ENCODE measurements at places on chromosomes 7 and 10.

DNA sequence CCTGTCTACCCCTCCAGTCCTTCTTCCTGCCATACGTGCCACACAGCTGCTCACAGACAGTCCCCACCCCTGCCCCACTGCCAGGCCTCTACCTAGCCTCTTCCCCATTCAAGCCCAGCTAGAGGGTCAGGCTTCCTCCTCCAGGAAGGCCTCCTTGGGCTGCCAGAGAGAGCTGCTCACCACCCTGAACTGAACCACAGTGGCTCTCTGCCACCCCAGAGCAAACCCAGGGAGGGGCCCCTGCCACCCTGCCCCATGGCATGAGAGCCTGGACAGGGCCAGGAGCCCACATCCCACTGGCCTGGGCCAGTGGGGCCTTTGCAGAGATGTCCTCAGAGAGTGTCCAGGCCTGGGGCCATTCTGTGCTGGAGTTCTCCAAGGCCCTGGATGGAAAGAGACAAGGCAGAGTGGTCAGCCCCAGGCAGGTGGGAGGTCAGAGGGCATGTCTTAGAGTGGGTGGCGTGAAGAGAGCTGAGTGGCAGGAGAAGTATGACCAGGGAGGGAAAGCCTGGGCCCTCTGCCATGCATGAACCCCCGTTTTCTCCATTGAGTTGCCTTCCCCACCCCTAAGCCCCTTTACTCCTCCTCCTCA is 40.4 kb downstream of the TMEM270 start:
- DNase-seq, result no peak

GRCh38 chr10:9147475-9147874 is 1093.0 kb downstream of the GATA3 start:
- no peak for DNase-seq

GRCh38 chr10:119480667-119481066 is 61.9 kb downstream of the RGS10 start:
- DNase-seq, result no peak

DNA sequence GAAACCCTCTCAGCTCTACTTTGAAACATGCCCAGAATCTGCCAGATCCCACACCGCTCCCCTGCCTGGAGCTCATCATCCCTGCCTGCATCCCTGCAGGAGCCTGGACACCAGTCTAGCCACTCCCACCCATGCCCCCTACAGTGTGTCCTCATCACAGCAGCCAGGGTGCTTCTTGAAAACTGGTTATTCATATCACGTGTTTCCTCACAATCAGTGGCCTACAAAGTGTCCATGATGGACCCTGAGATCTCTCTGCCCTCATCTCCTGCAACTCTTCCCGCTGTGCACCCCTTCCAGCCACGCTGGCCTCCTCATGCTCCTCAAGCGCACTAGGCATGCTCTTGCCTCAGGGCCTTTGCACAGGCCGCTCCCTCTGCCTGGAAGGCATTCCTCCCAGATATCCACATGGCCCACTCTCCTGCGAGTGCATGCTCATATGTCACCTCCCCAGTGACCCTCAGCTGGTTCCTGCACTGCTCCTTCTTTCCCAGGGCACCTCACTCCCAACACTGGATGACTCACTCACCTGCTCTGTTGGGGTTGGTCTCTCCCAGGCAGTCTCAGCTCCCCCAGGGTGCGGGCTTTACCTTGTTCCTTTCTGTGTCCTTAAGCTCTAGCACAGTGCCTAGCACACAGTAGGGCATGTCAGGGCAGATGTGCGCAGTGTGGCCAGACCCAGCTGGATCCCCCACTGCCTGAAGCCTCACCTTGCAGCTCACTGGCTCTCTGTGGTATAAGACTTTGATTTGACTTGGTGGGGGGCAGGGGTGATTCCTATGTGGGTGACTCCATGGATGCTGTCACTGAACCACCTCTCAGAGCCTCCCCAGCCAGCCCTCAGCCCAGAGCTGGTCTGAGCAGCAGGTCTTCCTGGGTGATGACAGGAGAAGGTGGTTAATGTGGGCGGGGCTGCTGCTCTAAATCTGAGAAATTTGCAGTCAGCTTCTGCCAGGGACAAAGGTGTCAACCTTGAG is 37.3 kb downstream of the CDH23 start:
- no peak for DNase-seq

GRCh38 chr10:72276421-72277339 is 3.0 kb downstream of the DDIT4 start:
- DNase-seq, result peak; percentile 30

DNA sequence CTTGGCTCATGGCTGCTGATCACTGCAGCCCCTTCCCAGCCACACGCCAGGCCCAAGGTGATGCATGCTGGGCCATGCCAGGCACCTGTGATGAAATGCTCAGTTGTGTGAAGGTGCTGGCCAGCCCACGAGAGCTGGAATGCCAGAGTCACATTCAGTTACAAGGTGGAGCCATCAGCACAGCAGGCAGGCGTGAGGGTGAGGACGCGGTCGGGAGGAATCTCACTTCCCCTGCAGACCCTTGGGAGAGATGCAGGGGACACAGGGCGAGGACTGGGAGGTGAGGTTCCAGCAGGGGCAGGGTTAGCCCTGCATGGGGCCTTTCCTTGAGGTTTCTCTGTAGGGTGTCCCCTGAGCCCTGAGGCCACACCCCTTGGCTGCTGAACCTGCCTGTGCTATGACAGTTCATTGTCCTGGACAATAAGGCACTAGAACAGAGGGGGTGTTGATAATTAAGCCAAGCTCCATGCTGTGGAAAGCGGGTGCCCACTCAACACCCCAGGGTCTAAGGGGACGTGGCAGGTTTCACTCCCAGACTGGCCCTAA is 82.4 kb downstream of the ADARB2 start:
- DNase-seq, result no peak

GRCh38 chr7:36002900-36003299 is 150.2 kb upstream of the EEPD1 start:
- DNase-seq, result no peak

DNA sequence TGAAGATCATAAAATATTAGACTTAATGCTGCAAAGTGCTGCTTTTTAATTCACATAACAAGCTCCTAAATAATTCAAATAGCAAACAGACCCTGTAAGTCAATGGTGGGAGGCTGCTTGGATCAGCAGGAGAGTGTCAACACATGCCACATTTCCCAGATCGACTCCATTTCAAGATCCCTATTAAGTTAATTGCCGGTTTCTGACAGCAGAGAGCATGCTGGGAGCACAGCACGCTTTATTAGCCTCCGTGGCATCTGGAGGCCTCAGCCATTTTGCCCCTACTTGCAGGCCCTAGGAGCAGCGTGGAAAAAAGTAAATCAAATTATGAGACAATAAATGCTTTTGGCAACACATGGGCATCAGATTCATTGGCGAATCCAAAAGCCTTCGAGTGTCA is 201.0 kb downstream of the EMX2 start:
- DNase-seq, result no peak

DNA sequence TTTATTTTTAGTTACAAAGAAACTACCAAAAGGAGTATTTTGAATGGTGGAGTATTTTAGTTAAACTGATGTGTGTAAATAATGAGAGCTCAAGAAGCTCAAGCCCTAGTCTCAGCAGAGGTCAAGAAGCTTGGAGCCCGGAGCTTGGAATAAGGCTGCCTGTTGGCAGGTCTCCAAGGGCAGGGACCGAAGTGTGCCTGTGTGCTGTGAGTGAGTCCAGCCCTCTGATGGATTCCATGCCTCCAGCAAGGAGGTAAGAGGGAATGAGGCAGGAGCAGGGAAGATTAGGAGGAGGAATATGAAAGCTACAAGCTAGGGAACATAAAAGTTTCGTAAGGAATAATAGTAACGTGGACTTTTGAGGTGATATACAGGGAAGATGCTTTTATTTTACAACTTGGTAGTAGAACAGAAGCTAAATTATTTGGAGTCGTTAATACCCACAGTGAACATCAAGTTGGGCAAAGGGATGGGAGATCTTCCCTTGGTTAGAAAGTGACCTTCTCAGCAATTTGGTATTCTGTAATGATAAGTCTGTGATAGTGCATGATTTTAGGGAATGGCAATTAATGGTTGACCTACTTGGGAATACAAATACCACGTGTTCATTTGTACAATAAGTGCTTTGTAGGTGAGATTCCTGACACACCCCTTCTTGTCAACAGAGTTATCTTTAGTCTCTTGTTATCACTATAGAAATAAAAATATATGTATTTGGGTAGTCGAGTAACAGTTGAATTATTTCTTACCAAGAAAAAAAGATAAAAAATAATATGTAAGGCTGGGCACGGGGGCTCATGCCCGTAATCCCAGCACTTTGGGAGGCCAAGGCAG is 4.6 kb downstream of the SEC23IP start:
- DNase-seq, result peak; percentile 6

GRCh38 chr7:51031216-51031615 is 248.5 kb upstream of the GRB10 start:
- DNase-seq, result no peak

DNA sequence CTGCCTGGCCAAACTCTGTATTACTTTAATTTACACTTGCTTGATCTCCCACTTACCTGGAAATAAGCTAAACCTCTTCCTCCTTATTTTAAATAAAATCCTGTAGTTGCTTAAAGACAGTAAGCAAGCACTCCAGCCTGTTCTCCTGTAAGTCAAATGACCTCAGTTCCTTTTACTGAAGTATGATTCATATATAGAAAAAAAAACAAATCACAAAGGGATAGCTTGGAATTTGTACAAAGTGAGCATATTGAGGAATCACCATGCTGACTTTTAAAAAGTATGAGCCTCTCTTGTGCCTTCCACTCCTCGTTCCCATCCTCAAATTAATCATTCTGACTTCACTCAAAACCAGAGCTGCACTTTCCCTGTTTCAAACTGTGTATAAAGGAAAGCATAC is 52.0 kb downstream of the C10orf90 start:
- DNase-seq, result no peak

- peak; percentile 47 for DNase-seq
Measured at GRCh38 chr10:104925232-104925851, 284.3 kb downstream of the SORCS3 start.

DNA sequence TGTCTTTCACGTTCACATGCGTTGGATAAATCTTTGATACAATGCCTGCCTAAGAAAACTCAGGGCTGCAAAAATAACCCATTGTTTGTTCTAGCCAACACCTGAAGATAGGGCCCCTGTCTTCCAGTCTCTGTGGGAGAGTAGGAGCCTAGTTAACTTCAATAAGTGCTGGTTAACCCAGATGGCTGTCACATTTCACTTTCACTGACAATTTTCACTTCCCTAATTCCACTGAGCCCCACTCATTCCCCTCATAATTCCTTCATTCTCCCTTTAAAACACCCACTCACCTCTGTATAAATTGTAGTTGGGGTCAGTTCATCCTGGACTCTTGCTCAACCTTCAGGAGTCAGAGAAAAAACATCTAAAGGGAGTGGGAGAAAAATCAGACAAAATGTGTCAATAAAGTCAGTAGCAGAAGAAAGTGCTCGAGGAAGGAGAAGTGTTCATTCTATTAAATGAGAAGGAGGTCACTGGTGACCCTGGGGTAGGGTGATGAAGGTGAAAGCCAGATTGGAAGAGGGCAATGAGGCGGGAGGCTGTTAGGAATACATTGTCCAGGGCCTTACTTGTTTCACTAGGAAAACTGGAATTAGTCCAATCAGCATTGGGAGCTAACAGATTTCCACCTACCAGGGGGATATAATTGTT is 51.2 kb upstream of the ABI1 start:
- DNase-seq, result no peak
